Cerebellar nuclear complex (tissue), 1 donor: ENCODE measurements at places on chromosomes 1 and 21.

DNA sequence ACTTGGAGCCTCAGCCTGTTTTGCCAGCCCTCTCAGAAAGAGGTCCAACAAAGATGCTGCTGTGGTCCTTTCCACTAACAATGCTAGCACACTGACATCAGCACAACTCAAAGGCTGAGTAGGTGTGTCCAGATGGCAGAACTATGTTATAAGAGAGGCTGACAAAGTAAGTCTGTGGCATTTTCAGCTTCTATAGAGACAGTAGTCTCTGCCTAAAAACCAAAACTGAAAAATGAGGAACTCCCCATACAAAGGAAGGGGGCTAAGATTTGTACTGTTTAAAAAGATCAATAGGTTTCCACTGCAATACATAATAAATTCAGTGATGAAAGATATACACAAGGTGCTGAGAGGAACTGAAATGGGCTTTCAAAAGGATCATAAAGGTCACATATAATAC, 12.3 kb downstream of the ERO1B start:
- DNase-seq, result no peak

- DNase-seq, result no peak
Measured at GRCh38 chr1:184533915-184534314, 147.1 kb downstream of the C1orf21 start.

- no peak for DNase-seq
Measured at GRCh38 chr21:25911730-25912401, 177.1 kb downstream of the GABPA start.

DNA sequence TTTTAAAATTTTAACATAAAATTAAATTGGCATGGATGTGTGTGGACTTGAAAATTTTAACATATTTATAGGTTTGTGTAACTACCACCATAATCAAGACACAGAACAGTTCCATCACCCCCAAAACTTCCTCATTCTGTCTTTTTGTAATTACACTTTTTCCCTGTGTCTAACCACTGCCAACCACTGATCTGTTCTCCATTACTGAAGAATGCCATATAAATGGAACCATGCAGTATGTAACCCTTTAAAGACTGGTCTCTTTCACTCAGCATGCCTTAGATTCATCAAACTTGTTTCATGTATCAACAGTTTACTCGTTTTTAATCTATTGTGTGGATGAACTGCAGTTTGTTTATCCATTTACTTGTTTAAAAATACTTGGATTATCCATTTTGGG, 13.0 kb upstream of the AHCYL1 start:
- DNase-seq, result no peak

- no peak for DNase-seq
Measured at GRCh38 chr1:162248854-162249535, 127.7 kb downstream of the SPATA46 start.

DNA sequence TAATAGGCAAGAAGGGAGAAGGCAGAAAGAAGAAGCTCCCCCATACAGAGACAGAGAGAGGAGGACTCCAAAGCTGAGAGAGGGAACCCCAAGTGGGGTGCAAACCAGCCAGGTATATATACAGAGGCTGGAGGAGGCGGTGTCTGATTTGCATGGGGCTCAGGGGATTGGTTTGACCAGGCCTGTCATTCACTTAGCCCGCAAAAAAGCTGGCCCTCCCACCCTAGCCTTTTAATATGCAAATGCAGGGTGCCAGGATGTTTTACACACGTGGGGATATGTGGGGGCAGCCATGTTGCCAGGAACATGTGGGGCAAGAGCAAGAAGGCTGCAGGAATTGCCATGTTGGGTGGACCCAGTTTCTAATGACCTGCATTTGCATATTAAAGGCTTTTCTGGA, 37.0 kb upstream of the TENT5B start:
- DNase-seq, result no peak

DNA sequence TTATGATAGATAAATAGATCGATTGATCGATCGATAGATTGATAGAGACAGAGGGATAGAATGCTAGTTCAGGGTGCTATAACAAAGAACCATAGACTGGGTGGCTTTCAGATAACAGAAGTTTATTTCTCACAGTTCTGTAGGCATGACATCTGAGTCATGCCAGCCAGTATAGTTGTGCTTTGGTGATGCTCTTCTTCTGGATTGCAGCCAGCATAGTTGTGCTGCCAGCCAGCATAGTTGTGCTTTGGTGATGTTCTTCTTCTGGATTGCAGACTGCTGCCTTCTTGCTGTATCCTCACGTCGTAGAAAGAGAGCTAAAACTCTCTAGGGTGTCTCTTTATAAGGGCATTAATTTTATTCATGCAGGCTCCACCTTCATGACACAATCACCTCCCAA, 860.8 kb downstream of the BRINP3 start:
- DNase-seq, result no peak

DNA sequence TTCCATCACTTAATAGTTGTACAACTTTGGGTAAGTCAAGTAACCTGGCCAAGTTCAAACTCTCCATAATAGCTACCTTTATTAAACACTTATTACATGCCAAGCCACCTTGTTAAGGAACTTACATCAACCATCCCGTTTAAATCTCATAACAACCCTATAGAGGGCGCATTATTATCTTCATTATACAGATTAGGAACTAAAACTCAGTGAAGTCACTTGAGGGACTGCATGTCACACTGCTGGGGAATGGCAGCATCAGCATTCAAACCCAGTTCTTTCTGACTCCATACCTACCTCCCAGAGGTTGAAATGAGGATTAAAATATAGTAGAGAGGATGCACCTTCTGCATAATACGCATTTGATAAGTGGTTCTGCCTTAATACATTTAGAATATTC, 47.1 kb upstream of the PLA2G2C start:
- no peak for DNase-seq

- DNase-seq, result no peak
Measured at GRCh38 chr1:114959423-114959822, 70.2 kb upstream of the TSHB start.

DNA sequence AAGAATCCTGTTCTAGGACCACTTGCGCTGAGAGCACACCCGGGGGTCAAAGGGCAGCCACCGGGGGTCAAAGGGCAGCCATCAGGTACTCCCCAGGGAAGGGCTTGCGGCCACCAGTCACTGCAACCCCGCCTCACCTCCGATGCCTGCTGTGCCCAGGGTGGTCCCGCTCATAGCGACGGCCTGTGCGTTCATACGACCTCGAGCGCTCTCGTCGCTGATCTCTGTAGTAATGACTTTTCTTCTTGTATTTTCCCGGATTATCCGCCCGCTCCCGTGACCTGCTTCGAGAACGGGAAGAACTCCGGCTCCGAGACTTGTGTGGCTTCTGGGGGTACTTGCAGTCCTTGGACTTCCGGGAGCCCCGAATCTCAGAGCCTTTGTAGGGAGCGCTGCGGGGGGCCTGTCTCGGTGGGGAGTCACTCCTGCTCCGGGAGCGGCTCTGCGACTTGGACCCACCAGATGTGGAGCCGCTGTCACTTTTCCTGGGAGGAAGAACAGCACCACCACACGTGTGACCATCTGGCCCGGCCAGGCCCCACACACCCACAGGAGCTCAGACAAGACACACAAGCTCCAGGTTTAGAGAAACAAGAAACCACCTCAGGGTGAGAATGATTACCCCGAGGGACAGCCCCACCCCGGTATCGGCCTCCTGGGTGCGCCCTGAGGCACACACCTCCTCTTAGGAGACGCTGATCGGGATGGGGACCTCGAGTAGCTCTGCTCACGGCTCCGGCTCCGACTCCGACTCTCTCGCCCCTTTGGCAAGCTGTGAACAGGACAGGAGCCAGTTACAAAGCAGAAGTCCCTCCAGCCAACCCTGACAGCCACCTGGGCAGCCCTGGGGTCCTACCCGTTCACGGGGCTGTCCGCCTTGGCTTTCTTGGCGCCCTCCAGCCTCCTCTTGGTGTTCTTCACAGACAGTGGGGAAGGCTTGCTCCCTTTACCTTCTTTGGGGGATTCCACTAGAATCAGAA, 11.7 kb downstream of the CCNL2 start:
- no peak for DNase-seq
